ENCODE measurements at places on chromosomes 7 and 10.

- no peak for DNase-seq
These were observed 40.1 kb upstream of the SLC29A3 start for GRCh38 chr10:71278691-71279588.

DNA sequence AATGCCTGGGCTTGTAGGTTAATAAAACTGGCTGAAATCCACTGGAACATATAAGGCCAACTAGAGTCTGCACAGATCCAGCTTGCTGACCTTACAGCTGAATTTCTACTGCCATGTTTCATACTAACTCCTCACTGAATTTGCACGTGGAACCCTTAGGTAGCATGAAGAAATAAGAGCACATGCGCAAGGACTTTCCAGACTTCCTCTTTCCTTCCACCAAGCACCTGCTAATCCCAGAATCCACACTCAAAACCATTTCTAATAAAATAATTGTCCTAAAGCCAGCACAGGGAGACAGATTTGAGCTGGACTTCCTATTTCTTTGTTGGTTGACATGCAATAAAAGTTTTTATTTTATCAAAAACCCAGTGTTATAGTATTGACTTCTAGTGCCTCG lies 46.8 kb downstream of the NPVF start:
- DNase-seq, result no peak

DNA sequence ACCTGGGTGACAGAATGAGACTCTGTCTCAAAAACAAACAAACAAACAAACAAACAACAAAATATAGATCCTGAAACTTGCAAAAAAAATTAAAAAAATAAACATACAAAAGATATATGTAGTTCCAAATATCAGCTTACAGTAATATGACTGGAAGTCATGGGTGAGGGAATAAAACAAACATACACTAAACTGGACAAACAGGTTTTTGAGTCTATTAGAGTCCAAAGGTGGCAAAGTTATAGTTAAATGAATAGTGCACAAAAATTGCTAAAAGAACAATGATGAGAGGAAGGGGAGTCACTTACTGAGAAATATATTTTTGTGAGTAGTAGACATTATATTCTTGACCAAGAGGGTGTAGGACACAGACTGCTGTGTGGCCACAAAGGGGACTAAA lies 16.7 kb upstream of the RSBN1L start:
- DNase-seq, result no peak

DNA sequence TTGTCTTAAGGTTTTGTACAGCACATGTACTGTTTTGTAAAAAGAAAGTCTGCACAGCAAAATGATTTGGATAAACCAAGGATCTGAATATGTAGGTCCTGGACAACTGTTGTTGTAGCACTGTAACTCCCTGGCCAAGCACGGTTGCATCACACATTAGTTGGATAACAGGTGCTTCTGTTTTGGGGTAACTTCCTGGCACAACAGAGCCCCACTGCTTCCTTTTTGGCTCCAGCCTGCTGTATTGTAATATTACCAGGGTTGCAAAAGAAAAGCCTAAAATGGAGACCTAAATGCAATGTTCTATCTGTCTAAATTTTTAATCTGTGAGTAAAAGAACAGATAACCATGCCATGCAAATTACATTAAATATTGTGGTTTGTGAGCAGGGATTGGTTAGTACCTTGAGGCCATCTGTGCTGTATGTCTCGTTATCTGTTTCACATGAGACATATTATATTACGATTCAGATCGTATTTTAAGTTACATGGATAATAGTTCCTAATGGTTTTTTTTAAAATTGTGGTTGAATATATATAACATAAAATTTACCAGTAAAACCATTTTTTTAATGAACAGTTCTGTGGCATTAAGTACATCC lies 27.5 kb upstream of the WAC start:
- no peak for DNase-seq

GRCh38 chr7:159006610-159007130 lies 138.0 kb downstream of the VIPR2 start:
- DNase-seq, result no peak

DNA sequence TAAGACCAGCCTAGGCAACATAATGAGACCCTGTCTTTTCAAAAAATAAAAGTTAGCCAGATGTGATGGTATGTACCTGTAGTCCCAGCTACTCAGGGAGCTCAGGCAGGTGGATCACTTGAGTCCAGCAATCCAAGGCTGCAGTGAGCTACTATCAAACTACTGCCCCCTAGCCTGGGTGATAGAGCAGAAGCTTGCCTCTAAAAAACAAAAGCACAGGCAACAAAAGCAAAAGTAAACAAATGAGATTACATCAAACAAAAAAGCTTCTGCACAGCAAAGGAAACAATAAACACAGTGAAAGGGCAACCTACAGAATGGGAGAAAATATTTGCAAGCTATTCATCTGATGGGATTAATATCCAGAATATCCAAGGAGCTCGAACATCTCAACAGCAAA lies 65.4 kb downstream of the FANK1 start:
- no peak for DNase-seq
